ENCODE measurements at places on chromosomes 16 and 17. TPM values are rescaled to one million over a fixed set of nuclear protein-coding genes. Genes with fewer than 3 reads are reported as not detected.

The NUDT7 gene
- 4.6 TPM for polyA plus RNA-seq

The KRT31 gene
- polyA plus RNA-seq, result 5.3 TPM

The TMC6 gene
- polyA plus RNA-seq, result 28.8 TPM

The TMEM235 gene
- not detected for polyA plus RNA-seq

The CEMP1 gene
- polyA plus RNA-seq, result 0.65 TPM

Measured in muscle of leg (tissue), 16 donors.